Thoracic aorta (tissue), 2 donors: ENCODE measurements at places on chromosomes 2 and 18. TPM values are rescaled to one million over a fixed set of nuclear protein-coding genes. Genes with fewer than 3 reads are reported as not detected.
A peak's percentile ranks its signal among the peaks of the same experiment; 100 is the strongest.

- no peak for DNase-seq
- no peak overlapping the region for H3K4me3 ChIP-seq
- H3K4me1 ChIP-seq, result no peaks in the 10 kb centered on the region
- H3K27ac ChIP-seq, result no peak overlapping the region
These were observed 262.1 kb downstream of the PRKCE start for GRCh38 chr2:45913539-45913938.

SERPINB3 gene
- not detected for total RNA-seq

DNA sequence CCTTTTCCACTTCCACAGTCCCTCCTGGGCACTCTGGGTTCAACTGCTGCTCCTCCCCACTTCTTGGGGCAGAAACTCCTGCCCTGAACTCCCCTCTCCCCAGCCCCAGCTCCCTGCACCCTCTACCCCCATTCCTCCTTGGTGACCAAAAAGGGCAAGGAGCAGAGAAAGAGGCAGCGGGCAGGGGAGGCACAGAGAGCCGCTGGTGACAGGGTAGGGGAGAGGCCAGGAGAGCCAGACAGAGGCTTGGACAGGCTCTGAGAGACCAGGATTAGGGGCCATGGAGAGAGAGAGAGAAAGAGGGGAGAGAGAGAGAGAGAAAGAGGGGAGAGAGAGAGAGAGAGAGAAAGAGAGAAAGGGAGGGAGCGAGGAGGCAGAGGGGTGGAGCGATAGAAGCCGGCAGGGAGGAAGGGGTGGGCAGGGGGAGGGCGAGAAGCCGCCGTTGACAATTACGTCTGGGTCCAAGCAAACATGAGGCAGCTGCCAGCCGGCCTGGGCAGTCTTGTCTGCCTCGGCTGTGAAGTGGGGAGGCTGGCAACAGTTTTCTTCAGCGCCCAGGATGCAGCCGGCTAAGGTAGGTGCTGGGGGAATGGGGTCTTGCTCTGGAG is at the start of gene KCNIP3:
Gene KCNIP3, plus strand, starts transcription at position 468 of the 608 bp plus-strand sequence. Its CDS starts 92 bp downstream, at position 560.
- H3K4me1 ChIP-seq, result no peaks in the 10 kb centered on the region
- no peak for DNase-seq
- H3K27ac ChIP-seq, result no peak within 1 kb of the TSS
- no peaks in the 10 kb centered on the region for H3K27me3 ChIP-seq

DNA sequence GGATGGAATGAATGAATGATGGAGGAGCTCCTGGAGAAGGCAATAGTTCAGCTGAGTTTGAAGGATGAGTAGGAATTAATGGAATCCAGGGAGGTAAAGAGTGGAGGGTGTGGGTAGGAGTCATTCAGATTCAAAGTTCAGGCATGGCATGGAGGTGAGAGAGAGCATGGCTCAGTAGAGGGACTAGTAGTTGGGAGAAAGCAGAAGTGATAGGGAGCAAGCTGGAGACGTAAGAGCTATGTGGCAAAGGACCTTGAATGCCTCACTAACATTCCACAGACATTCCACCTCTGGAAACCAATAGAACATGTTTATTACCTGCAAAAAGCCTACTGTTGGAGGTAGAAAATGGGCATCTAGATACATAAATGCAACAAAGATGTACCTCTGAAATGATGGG is 170.1 kb downstream of the HAUS1 start:
- H3K4me1 ChIP-seq, result no peaks in the 10 kb centered on the region
- no peaks in the 10 kb centered on the region for H3K27me3 ChIP-seq
- no peak for DNase-seq
- no peaks in the 10 kb centered on the region for H3K36me3 ChIP-seq
- H3K27ac ChIP-seq, result no peak overlapping the region
- no peak overlapping the region for H3K4me3 ChIP-seq

DNA sequence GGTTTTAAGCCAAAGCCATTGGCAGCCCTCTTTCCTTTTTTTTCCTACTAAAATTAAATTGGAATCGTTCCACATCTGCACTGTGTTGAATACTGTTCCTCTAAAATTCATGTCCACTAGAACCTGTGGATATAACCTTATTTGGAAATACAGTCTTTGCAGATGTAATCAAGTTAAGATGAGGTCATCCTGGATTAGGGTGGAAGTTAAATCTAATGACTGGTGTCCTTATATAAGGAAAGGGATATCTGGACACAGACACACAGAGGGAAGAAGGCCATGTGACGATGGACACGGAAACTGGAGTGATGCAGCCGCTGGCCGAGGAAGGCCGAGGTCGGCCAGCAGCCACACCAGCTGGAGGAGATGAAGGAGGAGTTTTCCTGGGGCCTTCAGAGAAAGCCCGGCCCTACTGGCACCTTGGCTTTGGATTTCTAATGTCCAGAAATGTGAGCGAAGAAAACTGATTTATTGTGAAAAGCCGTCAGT is 49.4 kb downstream of the LONRF2 start:
- H3K27ac ChIP-seq, result peak overlapping the region; percentile 63
- no peaks in the 10 kb centered on the region for H3K27me3 ChIP-seq
- DNase-seq, result no peak
- H3K4me1 ChIP-seq, result peaks cover 18% of the 10 kb centered on the region
- H3K4me3 ChIP-seq, result no peak overlapping the region

STPG4 gene
- total RNA-seq, result not detected

DNA sequence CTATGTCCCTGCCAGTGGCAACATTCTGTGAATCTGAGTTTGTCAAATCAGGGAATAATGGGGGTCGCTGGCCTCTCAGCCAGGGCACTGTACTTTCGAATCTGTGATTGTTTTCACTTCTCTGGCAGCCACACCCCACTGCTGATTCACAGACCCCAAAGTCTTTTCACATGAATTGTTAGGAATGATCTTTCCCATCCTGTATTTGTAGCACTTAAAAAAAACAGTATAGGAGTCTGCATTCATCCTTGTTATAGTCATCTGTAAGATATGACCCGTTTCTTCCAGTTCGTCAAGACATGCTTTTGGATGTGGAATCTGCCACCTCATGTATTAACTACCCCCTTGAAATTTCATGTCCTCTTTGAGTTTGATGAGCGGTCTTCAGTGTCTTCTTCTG is 928 bp downstream of the NAGK start:
- H3K4me1 ChIP-seq, result peaks cover 15% of the 10 kb centered on the region
- H3K36me3 ChIP-seq, result peaks cover 14% of the 10 kb centered on the region
- no peaks in the 10 kb centered on the region for H3K27me3 ChIP-seq
- DNase-seq, result no peak
- no peak overlapping the region for H3K27ac ChIP-seq
- H3K4me3 ChIP-seq, result peak overlapping the region; percentile 81

- H3K4me1 ChIP-seq, result peaks cover 12% of the 10 kb centered on the region
- H3K27me3 ChIP-seq, result no peaks in the 10 kb centered on the region
- no peak overlapping the region for H3K27ac ChIP-seq
- no peak for DNase-seq
- H3K36me3 ChIP-seq, result no peaks in the 10 kb centered on the region
These were observed 88.9 kb downstream of the SOWAHC start for GRCh38 chr2:109703077-109703476.

GRCh38 chr2:118557016-118557415 is 290.4 kb downstream of the EN1 start:
- H3K27ac ChIP-seq, result no peak overlapping the region
- no peak for DNase-seq
- no peaks in the 10 kb centered on the region for H3K36me3 ChIP-seq
- H3K27me3 ChIP-seq, result no peaks in the 10 kb centered on the region
- no peak overlapping the region for H3K4me3 ChIP-seq
- H3K4me1 ChIP-seq, result no peaks in the 10 kb centered on the region

DNA sequence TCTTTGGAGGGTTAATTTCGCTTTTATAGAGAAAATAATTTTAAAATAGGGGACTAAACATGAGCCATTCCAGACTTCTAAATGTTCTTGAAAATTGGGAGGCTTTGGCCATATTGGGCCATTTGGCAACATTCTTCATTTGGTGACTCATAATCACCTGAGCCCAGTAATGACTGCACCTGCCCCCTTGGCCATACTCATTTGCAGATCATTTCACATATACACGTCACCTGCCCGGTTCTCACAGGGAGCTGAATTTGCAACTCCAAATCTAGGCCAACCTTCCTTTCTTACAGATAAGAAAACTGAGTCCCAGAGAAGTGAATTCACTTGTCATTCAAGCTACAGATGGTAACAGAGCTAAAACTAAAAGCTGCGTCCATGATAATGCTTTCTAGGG is 289.7 kb downstream of the EPHA4 start:
- no peak overlapping the region for H3K27ac ChIP-seq
- H3K4me1 ChIP-seq, result no peaks in the 10 kb centered on the region
- H3K27me3 ChIP-seq, result no peaks in the 10 kb centered on the region
- no peak overlapping the region for H3K4me3 ChIP-seq
- H3K36me3 ChIP-seq, result no peaks in the 10 kb centered on the region
- no peak for DNase-seq

- H3K36me3 ChIP-seq, result no peaks in the 10 kb centered on the region
- H3K27me3 ChIP-seq, result no peaks in the 10 kb centered on the region
- H3K4me3 ChIP-seq, result no peak overlapping the region
- no peaks in the 10 kb centered on the region for H3K4me1 ChIP-seq
- DNase-seq, result no peak
- H3K27ac ChIP-seq, result no peak overlapping the region
These were observed 78.2 kb downstream of the SUCLG1 start for GRCh38 chr2:84380875-84381274.

- H3K27me3 ChIP-seq, result no peaks in the 10 kb centered on the region
- no peaks in the 10 kb centered on the region for H3K4me1 ChIP-seq
- H3K27ac ChIP-seq, result no peak overlapping the region
- H3K4me3 ChIP-seq, result no peak overlapping the region
- DNase-seq, result no peak
These were observed 480.9 kb downstream of the TSN start for GRCh38 chr2:122236152-122236874.

- H3K27ac ChIP-seq, result no peak overlapping the region
- no peak for DNase-seq
- no peaks in the 10 kb centered on the region for H3K27me3 ChIP-seq
- H3K4me1 ChIP-seq, result peaks cover 12% of the 10 kb centered on the region
These were observed 217.9 kb downstream of the VAPA start for GRCh38 chr18:10131460-10132395.

LAMA3 gene
- 30.1 TPM for total RNA-seq

LOXHD1 gene
- 5.5 TPM for total RNA-seq

- no peaks in the 10 kb centered on the region for H3K27me3 ChIP-seq
- no peak overlapping the region for H3K4me3 ChIP-seq
- H3K27ac ChIP-seq, result no peak overlapping the region
- no peak for DNase-seq
These were observed 236.9 kb downstream of the PTPRM start for GRCh38 chr18:7803956-7804469.

ADNP2 gene
- 15.6 TPM for total RNA-seq

DNA sequence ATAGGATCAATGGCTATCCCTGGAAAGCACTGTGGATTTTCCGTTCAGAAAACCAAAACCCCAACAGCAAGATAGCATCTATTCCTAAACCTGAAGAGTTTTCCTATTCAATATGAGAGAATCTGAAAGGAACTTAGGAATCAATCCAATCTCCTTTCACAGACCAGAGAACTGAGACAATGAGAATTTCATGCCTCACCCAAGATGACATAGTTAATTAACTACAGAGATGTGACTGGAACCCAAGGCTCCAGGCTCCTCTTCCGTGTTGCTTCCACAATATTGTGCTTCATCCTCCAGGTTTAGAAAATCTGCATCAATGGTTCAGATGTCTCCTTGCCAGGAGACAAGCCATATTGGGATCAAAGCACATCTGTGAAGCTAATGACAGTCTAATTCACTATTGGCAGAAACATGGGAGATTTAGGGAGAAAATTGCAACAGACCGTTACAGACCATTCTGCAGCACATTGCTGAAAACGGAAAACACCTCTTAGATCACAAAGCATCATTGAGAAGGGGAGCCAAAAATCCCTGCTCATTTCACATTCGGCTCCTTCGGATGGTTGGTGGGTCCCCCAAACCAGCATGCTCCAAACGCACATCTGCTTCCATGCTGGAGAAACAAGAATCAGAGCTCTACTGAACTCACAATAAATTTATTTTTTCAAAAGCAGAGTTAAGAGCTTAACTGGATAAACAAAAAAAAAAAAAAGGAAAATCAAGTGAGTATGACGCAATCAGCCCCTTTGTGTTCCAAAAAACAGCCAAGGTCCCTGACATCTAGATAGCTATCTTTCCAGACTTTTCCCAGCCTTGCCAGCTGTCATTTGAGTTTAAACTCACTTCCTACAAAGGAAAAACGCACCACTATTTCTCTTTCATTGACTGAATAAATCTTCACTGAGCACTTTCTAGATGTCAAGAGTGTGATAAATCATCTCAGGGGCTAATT is 290.3 kb downstream of the C1D start:
- no peaks in the 10 kb centered on the region for H3K27me3 ChIP-seq
- DNase-seq, result no peak
- H3K27ac ChIP-seq, result no peak overlapping the region
- H3K4me1 ChIP-seq, result no peaks in the 10 kb centered on the region
- no peaks in the 10 kb centered on the region for H3K36me3 ChIP-seq

DNA sequence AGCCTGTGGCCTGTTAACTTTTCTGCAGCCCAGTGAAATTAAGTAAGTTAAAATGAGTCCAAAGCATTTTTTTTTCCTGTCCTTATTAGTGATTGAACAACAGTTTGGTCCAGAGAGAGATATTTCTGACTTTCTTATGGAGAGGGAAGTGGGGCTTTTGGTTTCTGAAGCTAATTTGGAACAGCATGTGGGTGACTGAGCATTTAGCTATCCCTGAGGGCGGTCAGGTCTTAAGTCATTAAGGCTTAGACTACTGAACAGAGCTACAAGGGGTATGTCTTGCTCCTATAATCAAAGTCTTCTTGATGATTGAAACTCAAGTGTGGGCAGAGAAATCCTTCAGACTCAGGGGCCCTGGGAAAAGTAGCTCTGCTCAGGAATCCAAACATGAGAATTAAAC is 14.0 kb downstream of the ARHGAP25 start:
- no peak overlapping the region for H3K4me3 ChIP-seq
- no peaks in the 10 kb centered on the region for H3K36me3 ChIP-seq
- no peaks in the 10 kb centered on the region for H3K4me1 ChIP-seq
- no peak overlapping the region for H3K27ac ChIP-seq

DNA sequence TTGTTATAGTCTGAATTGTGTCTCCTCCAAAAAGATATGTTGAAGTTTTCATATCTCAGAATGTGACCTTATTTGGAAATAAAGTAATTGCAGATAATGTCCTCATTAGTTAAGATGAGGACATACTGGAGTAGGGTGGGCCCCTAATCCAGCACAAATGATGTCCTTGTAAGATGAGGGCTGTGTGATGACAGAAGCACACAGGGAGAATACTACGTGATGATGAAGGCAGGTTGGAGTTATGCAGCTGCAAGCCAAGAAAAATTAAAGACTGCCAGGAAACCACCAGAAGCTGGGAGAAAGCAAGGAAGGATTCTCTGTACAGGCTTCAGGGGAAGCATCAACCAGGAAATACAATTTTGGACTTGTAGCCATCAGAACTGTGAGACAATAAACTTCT is 58.3 kb upstream of the PNPT1 start:
- H3K27ac ChIP-seq, result no peak overlapping the region
- H3K4me3 ChIP-seq, result no peak overlapping the region
- no peak for DNase-seq
- H3K36me3 ChIP-seq, result no peaks in the 10 kb centered on the region
- H3K27me3 ChIP-seq, result no peaks in the 10 kb centered on the region

STON1 gene
- 39.2 TPM for total RNA-seq

GRCh38 chr18:58400331-58400870 is 228.5 kb downstream of the ALPK2 start:
- H3K4me1 ChIP-seq, result no peaks in the 10 kb centered on the region
- no peaks in the 10 kb centered on the region for H3K36me3 ChIP-seq
- no peaks in the 10 kb centered on the region for H3K27me3 ChIP-seq
- H3K4me3 ChIP-seq, result no peak overlapping the region
- H3K27ac ChIP-seq, result no peak overlapping the region

GRCh38 chr2:240129311-240129710 is 6.8 kb downstream of the COPS9 start:
- DNase-seq, result no peak
- H3K27ac ChIP-seq, result no peak overlapping the region
- no peaks in the 10 kb centered on the region for H3K4me1 ChIP-seq
- no peak overlapping the region for H3K4me3 ChIP-seq
- no peaks in the 10 kb centered on the region for H3K27me3 ChIP-seq

PDIA6 gene
- total RNA-seq, result 100 TPM
